ENCODE measurements at places on chromosomes 4 and X.

GRCh38 chr4:22689428-22689827 lies 3.3 kb upstream of the GBA3 start:
- DNase-seq, result no peak

DNA sequence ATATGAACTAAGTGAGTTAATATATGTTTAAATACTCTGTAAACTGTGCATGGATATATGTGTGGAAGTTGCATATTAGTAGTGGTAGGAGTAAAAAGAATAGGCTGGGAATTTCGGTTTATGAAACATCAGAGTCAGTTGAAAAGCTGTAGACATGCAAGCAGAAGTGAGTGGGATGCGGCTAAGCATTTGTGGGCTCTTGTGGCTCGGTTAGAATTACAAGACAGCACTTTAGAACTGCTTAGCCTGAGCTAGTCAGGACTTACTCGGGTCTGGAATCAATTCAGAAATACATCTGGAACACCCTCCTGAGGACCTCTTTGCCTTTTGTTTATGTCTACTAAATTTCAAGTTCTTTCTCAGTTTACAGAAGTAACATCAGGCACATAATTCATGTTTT lies 93.6 kb downstream of the AFF2 start:
- DNase-seq, result peak; percentile 18

GRCh38 chr4:119050527-119051090 lies 85.0 kb upstream of the MYOZ2 start:
- no peak for DNase-seq

- DNase-seq, result no peak
These were observed 536.3 kb downstream of the INPP4B start for GRCh38 chr4:142309772-142310171.

- no peak for DNase-seq
These were observed 178.1 kb upstream of the LEF1 start for GRCh38 chr4:108346818-108347210.

- DNase-seq, result no peak
These were observed 169.9 kb upstream of the HAND2 start for GRCh38 chr4:173699841-173700475.

GRCh38 chr4:106565727-106566126 lies 197.1 kb upstream of the GIMD1 start:
- DNase-seq, result no peak

DNA sequence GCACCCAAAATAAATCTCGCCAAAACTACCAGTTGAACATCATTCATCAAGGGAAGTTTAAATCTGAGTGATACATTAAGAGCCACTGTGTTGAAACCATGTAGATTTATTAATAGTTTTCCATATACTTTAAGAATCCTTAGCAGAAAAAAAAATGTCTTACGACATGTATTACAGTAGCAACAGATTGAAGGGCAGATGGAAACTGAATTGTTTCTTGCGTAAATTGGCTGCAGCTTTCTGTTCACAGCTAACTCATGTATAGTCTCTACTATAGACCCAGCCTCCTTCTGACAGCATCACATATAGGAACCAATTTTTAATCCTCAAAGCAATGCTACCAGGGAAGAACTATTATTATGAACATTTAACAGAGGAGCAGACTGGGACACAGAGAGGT lies 195.2 kb upstream of the PUDP start:
- no peak for DNase-seq

- no peak for DNase-seq
These were observed 13.8 kb upstream of the CFAP299 start for GRCh38 chr4:80321776-80322175.

- DNase-seq, result peak; percentile 24
These were observed 32.3 kb downstream of the ADGRA3 start for GRCh38 chr4:22483551-22483981.

DNA sequence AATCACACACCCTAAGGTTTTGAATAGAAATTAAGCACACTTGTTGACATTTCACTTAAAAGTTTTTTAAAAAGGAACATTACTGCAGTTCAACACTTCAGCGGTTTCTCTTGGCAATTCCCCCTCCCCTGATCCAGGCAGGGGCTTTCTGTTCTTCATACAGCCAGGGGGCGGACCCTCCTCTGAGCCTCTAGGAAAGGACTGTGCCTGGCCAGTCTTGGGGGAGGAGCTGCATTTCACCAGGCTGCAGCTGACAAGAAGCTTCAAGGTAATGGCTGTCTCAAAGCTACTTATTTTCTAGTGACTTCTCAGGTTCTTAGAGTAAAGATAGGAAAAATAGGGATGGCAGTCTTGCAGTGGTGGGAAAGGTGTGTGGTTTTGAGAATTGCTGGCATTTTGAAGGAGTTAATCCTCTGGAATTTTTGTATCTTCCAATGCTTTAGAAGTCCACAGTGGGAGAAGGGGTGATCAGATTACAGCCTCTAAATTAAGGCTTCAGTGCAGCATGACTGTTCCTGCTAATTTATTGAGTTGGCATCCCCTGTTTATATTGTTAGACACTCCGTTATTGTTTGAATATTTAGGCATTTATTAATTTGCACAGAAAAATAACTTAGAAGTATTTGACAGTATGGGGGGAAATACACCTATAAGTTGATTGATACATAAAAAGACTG lies 33.5 kb downstream of the PWWP3B start:
- no peak for DNase-seq

- no peak for DNase-seq
These were observed 66.8 kb downstream of the CORIN start for GRCh38 chr4:47771020-47771419.

DNA sequence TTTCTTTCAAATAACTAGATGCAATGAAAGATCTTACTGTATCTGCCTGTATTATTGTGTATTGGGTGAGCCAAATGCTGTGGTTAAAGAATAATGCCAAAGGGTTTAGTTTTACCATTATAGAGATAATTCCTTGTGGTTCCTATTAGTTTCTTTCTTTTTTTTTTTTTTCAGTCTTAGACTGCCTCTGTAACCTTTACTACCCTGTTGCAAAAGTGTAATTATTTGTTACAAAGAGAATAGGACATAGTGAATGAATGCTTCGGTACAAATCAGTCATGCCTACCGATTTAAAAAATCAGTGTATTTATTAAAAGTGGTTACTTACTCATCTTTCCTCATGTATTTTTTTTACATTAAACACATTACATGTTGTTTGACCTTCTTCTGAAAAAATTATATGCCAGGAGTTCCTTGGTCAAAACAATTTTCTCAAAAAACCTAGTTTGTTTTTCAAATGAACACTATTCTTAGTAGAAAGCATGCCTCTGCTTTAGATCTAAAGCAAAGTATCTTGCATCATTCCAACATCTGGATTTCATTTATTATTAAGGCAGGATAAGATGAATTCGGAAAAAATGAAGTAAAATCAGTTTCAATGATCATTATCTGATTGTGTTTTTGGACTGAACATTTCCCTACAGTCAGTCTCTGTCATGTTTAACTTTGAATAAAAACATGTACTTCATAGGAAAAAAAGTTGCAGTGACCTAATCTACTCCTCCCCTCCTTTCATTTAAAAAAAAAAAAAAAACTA lies 21.2 kb upstream of the SYNPO2 start:
- DNase-seq, result no peak

- DNase-seq, result no peak
These were observed 10.6 kb downstream of the FGA start for GRCh38 chr4:154579927-154580326.

GRCh38 chr4:99800332-99801004 lies 16.2 kb upstream of the DAPP1 start:
- DNase-seq, result no peak

GRCh38 chrX:13085526-13085925 lies 41.1 kb upstream of the FAM9C start:
- no peak for DNase-seq

DNA sequence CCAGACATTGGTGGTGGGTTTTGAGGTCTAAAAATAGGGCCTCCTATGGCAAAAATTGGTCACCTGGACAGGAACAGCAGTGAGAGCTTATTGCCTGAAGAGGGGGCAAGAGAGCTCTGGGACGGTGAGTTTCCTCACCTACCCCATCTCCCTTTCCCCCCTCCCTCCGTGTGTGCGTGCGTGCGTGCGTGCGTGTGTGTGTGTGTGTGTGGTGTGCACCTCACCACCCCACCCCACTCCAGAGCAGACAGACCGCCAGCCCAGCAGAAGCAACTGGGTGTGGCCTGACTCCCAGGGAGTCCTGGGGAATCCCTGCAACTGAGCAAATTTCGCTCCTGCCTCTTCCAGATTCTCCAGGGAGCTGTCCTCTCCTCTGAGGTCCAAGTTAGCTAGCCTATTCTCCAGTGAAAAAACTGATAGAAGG lies 44.7 kb downstream of the PRPS1 start:
- no peak for DNase-seq

DNA sequence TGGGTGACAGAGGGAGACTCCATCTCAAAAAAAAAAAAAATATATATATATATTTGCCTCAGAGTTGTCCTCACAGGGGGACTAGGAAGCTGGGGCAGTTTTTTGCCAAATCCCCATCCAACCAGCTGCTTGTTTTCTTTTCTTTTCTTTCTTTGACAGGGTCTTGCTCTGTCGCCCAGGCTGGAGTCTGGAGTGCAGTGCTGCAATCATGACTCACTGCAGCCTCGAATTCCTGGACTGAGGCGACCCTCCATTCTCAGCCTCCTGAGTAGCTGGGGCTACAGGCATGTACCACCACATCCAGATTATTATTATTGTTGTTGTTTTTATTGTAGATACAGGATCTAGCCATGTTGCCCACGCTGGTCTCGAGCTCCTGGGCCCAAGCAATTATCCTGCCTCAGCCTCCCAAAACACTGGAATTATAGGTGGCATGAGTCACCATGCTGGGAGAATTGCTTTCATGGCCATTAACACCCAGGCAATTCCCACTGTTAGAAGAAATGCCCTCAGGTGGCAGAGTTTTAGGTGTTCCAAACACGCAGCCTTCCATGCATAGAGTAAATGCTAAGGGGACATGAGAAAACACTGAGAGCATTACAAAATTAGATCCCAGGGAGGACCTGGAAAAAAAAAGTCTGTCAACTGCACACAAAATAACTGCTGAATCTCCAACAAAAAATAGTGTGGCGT lies 98.0 kb downstream of the ARHGAP6 start:
- DNase-seq, result no peak

DNA sequence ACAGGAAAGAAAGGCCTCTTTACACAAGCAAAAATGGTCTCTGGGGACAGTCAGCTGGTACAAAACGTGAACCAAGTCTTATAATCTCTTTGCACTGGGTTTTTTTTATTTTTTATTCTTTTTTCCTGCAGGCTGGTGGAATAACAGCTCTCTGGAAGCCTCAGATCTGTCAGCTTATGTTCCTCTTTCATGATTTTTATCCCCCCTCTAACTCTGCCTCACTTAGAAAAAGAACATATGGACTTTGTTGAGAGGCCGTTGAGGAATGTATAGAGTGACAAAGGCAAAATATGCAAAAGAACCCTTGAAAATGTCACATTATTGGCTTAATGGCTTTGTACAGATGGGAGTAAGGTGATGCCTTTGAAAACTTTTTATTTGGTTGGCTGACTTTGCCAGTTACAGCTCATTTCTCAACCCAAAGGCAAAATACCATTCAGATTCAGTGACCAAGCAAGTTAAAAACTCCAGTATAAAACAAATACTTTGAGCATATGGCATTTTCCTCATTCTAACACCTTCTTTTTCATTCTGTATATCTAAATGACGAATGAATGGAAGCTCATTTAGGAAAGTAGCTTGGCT lies 111.1 kb downstream of the RNF150 start:
- no peak for DNase-seq

GRCh38 chr4:166078955-166079354 lies 205.9 kb downstream of the TLL1 start:
- no peak for DNase-seq

DNA sequence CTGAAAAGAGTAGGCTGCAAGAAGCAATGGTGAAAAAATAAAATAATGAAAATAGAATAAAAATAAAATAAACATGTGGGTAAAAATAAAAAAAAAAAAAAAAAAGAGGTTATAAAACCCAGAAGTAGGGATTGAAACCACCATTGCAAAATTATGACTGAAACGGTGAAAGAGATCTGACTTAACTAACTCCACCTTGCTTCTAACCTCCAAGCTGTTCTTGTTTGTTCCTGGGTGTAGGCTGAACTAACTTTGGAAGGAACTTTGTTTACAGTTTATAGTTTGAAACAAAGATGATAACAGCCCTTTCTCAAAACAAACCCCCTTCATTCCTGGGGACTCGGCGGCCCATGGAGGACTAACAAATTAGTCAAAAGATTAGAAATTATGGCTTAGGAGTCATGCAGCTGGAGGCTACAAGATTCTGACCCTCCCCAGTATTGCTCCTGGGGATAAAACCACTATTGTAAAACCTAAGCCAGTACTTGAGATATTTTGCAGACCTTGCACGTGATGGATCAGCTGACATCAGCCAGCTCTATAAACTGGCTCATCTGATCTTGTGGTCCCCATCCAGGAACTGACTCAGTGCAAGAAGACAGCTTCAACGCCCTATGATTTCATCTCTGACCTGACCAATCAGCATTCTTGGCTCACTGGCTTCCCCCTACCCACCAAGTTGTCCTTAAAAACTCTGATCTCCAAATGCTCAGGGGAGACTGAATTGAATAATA lies 30.4 kb downstream of the DDX60L start:
- DNase-seq, result no peak

DNA sequence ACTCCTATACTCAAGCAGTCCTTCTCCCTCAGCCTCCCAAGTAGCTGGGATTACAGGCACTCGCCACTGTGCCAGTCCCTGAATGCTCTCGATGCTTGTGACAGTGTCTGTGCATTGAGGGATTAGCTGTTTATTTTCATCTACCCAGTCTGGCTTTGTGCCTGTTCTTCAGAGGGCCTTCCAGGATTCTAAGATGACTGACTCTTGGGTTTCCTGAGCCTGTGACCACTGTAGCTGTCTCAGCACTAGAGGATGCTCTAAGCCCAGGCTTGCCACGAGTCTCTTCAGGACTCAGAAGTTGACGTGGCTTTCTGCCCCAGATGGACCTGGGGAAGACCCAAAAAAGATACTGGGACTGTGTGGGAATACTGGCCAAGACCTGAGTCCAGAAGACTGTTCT lies 201.4 kb downstream of the ARHGAP10 start:
- DNase-seq, result no peak

GRCh38 chr4:113811359-113811758 lies 49.8 kb upstream of the CAMK2D start:
- no peak for DNase-seq

GRCh38 chrX:32877592-32877991 lies 333.8 kb downstream of the DMD start:
- no peak for DNase-seq

- no peak for DNase-seq
These were observed 41.3 kb downstream of the MAGEB17 start for GRCh38 chrX:16208601-16209000.

GRCh38 chrX:136304493-136304892 lies 3.7 kb downstream of the ADGRG4 start:
- DNase-seq, result no peak

DNA sequence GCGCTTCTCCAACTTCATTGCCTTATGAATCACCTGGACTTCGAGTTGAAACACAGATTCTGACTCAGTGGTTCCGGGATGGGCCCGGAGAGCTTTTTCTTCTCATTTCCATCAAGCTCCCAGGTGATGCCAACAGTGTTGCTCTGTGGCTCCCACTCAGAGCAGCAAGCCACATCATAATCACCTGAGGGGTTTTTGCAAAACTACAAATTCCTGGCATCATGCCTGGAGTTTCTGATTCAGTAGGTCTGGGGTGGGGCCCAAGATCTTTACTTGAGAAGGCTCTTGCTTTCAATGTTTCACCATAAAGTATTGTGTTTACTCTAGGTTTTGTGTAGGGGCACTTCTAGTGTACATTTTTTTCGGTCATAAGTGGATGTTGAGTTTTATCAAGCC lies 7.0 kb downstream of the MTM1 start:
- DNase-seq, result no peak

Measured in HL-60 (cell line).